ENCODE measurements at places on chromosomes 1 and 21.

DNA sequence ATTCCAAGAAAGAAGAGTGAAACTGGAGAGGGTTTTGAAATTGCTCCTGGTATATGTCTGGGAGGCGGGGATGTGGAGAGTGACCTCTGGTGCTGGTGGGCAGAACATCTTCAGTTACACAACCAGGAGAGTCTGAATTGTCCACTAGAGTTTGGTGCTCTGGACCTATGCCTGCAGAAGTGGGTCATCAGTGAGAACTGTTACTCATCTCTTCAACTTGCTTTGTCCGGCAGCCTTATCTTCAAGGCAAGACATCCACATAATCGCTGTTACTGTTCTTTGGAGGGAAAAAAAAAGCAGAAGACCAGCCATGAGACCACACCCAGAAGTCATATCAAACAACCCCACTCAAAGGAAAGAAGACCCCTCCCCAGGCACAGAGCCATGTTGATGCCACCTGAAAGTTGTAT, 14.9 kb downstream of the SH2D1B start:
- DNase-seq: no peak

GRCh38 chr1:7642418-7642704, 128.7 kb upstream of the VAMP3 start:
- no peak for DNase-seq

GRCh38 chr1:111948209-111949171, 41.0 kb downstream of the KCND3 start:
- DNase-seq: no peak

DNA sequence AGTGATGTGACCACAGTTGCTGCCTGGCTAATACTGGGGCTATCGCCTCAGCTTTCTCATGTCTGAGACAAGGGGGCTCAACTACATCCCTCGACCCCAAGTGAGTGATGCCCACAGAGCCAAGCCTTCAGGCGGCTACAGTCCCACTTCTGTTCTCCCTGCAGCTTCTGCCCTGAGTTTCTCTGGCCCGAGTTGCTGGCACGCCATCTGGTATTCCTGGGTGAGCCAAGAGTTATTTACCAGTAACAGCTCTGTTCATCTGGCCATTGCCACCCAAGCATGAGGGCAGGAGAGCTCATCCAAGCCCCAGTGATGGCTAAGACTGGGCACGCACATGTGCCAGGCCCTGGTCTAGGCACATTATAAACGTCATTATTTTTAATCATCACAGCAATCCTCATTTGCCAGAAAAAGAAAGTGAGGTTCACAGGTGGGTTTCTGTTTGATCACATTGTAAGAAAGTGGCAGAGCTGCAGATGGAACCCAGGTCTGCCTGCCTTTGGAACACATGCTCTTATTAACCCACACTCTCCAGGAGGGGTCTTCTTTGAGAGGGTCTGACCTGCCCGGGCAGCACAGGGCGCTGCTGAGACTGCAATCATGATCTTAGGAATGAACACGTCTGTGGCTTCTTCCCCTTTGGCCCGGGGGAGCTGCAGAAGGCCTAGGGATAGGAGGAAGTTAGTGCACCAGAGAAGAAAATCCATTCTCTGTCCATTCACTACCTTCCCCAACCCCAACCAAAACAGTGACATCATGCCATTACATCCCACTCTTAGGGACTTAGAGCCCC, 27.5 kb downstream of the KCND3 start:
- no peak for DNase-seq

- DNase-seq: no peak
Measured at GRCh38 chr1:152495066-152495675, 15.4 kb upstream of the LCE5A start.

Measured in activated CD4-positive, alpha-beta T cell treated with anti-CD3 and anti-CD28 coated beads for 4 hours (primary cell).